H9 (cell line): ENCODE measurements at places on chromosomes 3 and 15.

DNA sequence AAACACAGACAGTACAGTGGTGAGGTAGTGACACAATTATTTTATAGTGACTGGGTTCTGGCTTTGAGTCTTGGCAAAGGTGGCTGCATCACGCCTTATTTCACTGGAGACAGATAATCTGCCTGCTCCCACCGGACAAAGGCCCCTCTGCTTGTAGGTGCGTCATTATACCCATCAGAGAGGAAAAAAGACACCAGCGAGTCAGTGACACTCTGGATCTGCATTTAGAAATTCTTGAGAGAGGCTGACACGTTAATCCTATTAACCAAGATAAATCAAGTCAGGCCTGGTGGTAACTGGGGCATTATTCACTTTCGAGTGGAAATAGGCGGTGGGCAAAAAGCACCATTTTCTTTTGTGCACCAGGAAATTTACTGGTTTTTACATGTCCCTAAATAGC lies 76.2 kb downstream of the NR2F2 start:
- DNase-seq = no peak

GRCh38 chr15:30068326-30068725 lies 14.4 kb upstream of the GOLGA8J start:
- no peak for DNase-seq

DNA sequence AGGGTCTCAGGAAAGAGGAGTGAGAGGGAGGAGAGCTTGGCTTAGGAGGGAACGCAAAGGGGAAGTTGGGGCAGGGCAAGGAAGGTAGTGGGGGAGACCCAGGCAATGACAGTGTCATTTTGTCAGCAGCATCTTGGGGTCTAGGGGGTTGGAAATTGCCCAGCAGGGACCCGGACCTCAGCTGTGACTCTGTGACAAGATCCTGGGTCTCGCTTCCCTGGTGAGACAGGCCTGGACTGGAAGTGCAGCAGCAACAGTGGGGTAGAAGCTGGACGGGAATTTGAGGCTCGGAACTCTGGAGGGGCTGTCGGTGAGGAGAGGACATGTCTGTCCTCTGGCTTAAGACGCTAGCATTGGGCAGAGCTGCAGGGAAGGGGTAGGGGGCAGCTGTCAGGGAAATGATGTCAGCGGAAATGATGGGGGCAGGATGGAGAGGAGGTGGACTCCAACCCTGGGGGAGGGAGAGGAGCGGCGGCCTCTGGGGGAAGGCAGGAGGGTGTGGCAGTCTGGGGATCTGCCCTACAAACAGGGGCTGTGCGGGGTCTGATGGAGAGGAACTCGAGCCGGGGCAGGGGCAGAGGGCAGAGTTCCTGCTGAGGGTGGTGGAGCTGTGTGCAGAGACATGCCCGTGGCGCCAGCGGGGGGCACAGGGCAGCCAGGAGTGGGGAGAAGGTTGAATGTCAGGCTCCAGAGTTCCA lies 12.3 kb downstream of the ANPEP start:
- no peak for DNase-seq

GRCh38 chr15:89926158-89926557 lies 13.4 kb upstream of the ARPIN start:
- DNase-seq = no peak

DNA sequence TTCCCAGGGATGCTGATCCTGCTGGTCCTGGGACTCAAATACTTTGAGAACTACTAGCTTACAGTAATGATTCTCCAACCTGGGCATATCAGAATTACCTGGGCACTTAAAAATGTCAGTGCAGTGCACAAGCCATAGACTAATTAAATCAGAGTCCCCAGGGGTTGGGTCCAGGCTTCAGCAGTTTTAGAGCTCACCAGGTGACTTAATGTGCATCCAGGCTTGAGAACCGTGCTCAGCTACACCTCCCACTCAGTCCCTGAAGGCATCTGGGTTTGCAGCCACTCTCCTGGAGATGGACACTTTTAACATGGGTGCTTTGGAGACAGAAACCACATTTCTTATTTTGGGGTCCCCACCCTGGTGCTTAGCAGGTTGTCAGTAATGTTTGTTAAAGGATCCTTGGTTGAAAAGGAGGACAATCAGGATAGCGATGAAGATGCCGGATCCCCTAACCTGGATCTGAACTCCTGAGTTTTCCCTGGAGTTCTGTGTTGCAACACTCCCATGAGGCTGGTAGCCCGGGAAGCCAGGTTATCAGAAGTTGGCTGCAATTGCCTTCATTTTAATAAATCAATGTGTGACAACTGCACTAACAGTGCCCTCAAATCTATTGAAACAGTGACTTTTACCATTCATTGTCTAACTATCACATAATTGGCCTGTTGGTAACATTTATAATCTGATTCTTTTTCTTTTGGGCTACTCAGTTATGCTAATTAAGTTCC lies 48.1 kb downstream of the BFSP2 start:
- DNase-seq = no peak

DNA sequence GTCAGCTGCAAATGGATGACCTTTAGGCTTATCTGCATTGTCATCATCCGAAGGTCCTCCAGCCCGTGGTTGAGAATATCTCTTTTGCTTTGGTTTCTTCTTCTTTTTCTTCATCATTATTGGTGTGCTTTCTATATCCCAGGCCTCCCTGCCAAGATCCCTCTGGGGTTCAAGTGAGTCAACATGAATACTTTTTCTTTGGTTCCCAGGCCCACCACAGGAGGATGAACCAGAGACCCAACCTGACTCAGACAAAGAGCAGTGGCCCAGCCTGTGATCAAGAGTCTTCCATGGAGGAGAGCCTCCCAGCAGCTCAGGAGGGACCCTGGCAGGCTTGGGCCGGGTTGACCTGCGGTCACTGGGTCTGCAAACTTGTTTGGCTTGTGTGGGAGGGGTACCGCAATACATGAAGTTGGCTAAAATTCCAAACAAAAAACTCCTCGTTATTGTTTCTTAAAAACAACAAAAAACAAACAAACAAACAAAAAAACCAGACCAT lies 104.2 kb downstream of the MAP4 start:
- DNase-seq = no peak

- no peak for DNase-seq
Measured at GRCh38 chr3:177351206-177351605, 153.9 kb upstream of the TBL1XR1 start.

GRCh38 chr3:193974191-193974652 lies 161.7 kb upstream of the HES1 start:
- DNase-seq = no peak

GRCh38 chr3:154184582-154184981 lies 63.4 kb downstream of the ARHGEF26 start:
- no peak for DNase-seq

- DNase-seq = no peak
Measured at GRCh38 chr3:38149708-38150107, 11.2 kb downstream of the MYD88 start.

GRCh38 chr3:175659670-175660350 lies 800.7 kb downstream of the NAALADL2 start:
- DNase-seq = no peak
